ENCODE measurements at places on chromosomes 5 and 9.

DNA sequence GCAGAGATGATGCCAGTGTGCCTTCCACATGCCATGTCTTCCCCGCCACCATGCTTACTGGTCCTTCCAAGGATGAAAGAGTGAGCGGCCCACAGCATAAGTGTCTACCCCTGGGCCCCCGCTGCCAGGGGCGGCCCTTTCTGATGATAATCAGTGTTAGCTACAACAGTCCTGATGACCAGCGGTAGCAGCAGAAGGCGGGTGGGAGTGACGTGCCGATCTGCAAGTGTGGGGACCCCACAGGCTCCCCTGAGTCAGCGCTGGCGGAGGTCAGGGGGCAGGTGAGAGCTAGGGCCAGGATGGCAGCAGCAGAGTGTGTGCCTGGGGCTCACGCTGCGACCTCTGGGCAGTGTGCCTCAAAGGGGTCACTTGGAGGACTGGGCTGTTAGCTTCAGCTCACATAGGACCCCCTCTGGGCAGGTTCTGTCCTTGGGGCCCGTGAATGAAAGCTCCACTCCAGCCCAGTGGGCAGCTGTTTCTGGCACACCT, 80.4 kb downstream of the HMCN2 start:
- DNase-seq: no peak

DNA sequence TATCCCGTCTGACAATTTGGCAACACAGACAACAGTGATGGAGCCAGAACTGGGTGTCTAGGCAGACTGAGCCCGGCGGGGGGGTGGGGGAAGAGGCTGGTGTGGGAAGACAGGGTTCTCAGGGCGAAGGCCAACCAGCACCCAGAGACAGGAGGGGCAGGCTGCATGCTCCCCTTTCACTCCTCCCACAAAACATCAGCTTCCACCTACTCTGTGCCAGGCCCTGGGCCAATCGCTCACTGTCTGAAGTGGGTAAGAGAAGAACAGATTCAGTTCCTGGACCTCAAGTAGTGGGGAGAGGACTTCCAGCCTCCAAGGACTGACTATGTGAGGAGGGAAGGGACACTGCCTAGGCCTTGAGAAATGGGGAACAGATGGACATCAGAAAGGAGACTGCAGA, 2.8 kb downstream of the SNCB start:
- DNase-seq: no peak

DNA sequence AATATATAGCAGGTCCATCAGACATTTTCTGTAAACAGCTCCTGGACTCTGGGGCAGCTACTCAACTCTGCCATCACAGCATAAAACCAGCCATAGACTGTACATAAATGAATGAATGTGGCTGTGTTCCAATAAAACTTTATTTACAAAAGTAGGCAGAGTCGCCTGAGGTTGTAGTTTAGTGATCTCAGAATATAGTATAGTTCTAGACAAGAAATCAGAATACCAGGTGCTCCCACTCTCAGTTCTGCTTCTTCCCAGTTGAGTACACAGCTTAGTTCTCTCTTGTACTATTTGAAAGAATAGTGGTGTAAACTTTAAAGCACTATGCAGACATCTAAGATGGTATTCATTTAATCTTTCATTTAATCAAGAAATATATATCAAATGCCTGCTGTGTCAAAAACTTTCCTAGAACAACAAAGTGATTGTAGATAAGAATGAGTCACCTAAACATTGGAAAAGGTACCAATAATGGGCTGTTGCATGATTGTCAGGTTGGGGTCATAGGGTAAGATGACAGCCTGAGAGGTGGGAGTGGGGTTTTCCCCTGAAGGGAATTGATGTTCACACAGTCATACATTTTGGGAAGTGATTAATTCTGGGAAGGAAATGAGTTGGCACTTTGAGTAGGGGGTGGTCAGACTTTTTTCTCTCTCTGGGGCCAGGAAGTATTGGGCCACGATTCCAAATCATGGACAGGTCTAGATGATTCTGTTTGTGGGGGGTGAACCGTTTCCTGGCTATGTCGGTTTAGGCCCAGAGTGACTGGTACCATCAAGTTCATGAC, 37.0 kb downstream of the TNFSF8 start:
- DNase-seq: no peak

DNA sequence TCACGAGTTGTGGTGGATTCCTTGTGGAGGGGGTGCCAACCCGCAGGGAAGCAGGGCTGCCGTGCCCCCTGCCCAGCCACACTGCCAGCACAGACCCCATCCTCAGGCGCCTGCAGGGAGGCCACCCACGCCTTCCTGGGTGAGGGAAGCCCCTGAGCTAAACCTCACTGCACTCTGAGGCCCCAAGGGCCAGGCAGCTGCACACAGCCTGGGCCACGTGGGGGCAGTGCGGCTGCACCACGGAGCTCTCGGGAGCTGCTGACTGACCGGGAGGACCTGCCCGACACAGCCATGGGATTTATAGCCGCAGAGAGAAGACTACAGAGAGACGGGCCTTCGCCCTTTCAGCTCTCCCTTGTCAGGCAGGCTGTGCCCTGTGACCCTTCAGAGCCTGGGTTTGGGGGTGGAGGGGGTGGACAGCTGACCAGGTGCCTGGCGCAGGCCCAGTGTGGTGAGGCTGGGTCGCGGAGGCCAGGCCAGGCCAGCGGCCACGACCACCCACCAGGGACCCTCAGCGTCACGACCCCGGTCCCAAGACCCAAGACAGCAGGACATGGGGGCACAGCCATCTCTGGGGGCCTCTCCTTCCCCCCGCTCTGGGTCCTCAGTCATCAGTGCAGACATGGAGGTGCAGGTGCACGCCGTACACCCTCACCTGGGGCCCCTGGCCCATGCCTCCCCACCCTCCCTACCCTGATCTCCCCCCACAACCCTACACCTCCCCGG, 4.3 kb upstream of the AHRR start:
- DNase-seq: peak; percentile 46

DNA sequence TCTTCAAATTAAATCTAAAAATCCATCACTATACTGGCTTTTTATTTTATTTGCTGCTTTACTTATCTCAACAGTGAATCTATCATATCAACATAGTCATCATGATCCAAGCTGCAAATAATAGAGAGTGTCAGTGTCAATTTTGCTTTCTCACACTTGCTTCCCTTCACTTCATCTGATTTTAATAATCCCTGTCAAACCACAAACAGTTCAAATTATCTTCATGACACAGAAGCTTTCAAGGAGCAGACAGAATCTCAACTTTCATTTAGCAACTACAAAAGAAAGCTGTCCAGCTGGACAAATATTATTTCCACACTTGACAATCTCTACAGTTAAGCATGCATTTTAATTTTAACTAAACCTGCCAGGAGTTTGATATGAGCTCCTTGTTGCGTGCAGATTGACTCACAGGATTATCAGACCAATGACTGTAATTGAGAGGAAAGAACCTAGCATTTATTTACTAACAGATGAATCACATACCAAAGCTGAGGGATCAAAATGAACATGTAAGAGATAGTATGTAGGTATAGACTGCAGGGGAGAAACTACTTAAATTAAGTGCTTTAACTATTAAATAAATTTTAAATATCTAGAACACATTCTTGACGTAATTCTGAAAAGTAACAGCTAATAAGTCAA, 56.0 kb downstream of the KIAA0825 start:
- no peak for DNase-seq

DNA sequence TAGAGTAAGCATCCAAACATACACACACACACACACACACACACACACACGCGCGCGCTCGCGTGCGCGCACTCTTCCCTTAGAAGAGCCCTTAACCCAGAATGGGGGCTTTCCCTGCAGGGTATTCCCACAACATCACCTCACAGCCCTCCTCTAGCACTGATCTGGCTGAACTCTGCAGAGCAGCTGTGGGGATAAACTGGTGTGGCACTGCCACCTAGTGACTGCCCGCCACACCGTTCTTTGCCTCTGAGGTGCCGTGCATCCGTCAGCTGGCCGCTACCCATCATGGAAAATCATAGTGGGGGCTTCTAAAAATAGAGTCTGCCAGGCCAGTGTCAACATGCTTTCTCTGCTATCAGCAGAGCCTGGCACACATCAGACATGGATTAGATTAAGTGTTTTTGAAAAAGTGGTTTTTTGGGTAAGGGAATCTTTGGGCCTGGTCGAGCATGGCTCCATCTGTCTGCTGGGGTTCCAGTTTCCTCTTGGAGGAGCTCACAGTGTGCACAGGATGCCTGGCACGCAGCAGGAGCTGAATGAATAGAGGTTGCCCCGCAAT, 88.1 kb downstream of the KCNN2 start:
- no peak for DNase-seq

DNA sequence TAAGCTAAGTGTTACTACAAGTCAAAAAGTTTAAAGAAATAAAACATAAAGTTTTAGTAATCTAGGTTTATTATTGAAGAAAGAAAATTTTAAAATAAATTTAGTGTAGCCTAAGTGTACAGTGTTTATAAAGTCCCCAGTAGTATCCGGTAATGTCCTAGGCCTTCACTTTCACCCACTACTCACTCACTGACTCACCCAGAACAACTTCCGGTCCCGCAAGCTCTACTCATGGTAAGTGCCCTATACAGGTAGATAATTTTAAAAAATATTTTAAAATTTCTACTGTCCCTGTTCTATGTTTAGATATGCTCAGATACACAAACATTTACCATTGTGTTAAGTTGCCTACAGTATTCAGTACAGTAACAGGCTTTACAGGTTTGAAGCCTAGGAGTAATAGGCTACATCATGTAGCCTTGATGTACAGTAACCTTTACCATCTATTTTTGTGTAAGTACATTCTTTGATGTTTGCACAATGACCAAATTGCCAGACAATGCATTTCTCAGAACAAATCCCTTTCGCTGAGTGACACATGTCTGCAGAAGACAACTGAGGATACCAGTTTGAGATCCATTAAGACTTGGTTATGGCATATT, 253.6 kb downstream of the TRIM32 start:
- no peak for DNase-seq

DNA sequence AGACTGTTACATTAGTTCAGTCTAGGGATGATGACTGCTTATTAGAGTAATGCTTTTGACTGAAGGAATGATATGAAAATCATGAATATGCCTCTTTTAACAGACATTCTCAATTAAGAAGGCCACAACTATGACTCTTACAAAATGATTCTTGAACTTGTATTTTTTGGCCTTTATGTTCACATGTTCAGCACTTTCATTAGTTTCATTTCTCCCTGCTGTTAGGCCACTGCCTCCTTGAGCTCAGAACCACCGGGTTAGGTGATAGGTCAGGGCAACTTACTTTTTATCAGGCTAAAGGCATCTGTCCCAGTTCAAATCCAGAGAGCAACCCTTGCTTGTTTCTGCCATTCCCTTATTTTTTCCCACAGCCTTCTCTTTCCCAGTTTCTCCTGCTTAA, 235.2 kb upstream of the ELL2 start:
- no peak for DNase-seq

DNA sequence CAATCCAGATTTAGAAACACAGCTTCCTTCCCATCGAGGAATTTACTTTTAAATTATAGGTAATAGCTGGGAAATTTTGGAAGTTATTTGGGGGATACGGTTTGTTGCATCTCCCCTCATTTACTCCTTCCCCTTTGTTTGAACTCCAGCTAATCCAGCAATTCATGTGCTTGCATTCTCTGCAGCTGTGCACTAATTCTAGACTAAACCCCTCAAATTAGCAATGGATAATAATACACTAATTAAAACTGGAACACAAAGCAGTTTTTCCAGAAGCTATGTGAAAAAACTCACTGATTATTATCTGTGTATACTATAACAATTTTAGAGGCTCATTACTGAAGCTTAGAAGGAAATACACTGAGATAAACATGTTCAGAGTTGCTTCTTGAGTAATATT, 751.2 kb upstream of the ZNF608 start:
- DNase-seq: no peak
